ENCODE measurements at places on chromosomes 16 and 17. TPM values are rescaled to one million over a fixed set of nuclear protein-coding genes. Genes with fewer than 3 reads are reported as not detected.

DNA sequence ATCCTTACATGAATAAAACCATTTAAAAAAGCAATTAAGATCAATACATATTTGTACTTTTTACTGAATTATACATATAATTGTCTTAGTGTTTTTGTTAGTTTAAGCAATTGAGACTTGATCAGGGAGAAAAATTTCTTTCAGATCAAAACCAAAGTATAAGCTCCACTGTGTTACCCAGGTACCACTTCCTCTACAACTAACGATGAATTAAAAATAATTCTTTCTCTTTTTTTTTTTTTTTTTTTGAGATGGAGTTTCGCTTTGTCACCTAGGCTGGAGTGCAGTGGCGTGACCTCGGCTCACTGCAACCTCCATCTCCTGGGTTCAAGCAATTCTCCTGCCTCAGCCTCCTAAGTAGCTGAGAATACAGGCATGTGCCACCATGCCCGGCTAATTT, 6.8 kb downstream of the FBXO47 start:
- no peak overlapping the region for H3K27ac ChIP-seq
- peaks cover 13% of the 10 kb centered on the region for H3K4me1 ChIP-seq
- H3K4me3 ChIP-seq = no peak overlapping the region
- DNase-seq = no peak
- no peaks in the 10 kb centered on the region for H3K27me3 ChIP-seq

Gene TPSD1
- not detected for total RNA-seq

DNA sequence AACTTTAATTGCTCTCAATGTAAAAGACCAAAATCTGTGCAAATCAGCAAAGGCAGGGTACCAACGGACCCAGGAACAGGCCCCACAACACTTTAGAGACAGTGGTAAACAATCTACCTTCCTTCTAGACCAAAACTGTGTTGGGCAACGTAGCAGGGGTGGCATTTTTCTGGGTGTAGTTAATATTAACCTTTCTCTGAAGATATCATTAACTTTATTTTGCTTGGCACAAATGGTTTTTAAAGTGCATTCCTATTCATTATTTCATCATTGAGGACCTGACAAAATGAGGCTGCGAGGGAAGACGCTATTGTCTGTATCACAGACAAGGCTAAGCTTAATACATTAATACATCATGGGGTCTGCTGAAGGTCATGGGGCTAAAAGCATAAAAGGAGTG, 37.9 kb upstream of the TRAP1 start:
- no peaks in the 10 kb centered on the region for H3K27me3 ChIP-seq
- DNase-seq = no peak
- H3K4me3 ChIP-seq = no peak overlapping the region

DNA sequence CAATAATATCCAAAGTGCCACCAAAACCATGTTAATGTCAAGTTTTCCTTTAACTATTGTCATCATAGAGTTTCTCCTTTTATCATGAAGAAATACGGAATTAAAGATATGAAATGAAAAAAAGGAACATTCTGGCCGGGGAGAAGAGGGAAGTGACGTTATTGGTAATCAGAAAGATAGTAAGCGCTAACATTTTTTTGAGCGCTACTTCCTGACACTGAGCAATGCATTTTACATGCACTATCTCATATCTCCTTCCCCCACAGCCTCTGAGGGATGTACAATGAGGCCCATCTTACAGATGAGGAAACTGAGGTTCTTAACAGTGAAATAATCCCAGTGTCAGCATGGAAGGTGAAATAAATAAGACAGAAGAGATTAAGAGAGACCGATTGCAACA, 410.9 kb downstream of the SOX9 start:
- no peaks in the 10 kb centered on the region for H3K27me3 ChIP-seq
- no peaks in the 10 kb centered on the region for H3K4me1 ChIP-seq
- no peak overlapping the region for H3K4me3 ChIP-seq
- DNase-seq = no peak
- no peaks in the 10 kb centered on the region for H3K36me3 ChIP-seq
- H3K27ac ChIP-seq = no peak overlapping the region

GRCh38 chr17:46943218-46943500, 20.2 kb downstream of the GOSR2 start:
- H3K4me1 ChIP-seq = peaks cover 8% of the 10 kb centered on the region
- H3K4me3 ChIP-seq = no peak overlapping the region
- H3K36me3 ChIP-seq = peaks cover 29% of the 10 kb centered on the region

- H3K4me1 ChIP-seq = peaks cover 8% of the 10 kb centered on the region
- peak; percentile 72 for DNase-seq
- no peaks in the 10 kb centered on the region for H3K36me3 ChIP-seq
- peaks cover 8% of the 10 kb centered on the region for H3K27me3 ChIP-seq
These were observed 14.1 kb downstream of the CYGB start for GRCh38 chr17:76523084-76524037.

DNA sequence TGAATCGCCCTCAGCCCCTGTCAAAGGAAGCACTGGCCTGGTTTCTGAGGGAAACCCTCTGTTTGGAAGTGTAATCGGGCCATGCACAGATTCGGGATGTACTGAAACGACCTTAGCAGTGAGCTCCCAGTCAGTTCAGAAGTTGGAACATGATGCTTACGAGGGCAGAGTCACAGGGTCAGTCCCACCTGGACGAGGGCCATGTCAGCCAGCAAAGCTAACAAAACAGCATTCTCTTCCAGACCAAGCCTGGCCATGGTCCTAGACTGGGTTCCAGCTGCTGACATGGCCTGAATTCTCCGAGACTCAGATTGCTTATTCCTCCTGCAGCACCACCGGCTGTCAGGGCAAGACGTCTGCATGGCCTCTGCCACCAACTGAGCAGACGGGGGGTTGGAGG, 192.2 kb upstream of the WSCD1 start:
- H3K4me3 ChIP-seq = no peak overlapping the region
- H3K27ac ChIP-seq = no peak overlapping the region
- no peaks in the 10 kb centered on the region for H3K36me3 ChIP-seq
- H3K27me3 ChIP-seq = peaks cover 15% of the 10 kb centered on the region
- H3K4me1 ChIP-seq = no peaks in the 10 kb centered on the region

DNA sequence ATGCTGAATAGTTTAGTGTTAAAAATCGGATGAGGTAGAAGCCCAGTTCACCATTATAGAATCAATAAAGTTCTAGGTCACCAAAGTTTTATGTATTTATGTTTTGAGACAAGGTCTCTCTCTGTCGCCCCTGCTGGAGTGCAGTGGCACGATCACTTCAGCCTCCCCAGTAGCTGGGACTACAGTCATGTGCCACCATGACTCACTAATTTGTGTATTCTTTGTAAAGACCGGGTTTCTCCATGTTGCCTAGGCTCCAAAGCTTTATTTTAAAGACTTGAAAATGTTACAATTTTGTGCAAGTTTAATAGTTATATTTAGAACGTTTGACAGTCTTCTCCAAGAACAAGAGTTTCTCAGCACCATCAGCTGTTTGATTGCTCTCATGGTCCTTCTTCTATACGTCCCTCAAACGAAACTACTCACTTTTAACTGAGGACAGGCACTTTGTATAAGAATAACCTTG, 32.1 kb downstream of the NDE1 start:
- peaks cover 10% of the 10 kb centered on the region for H3K4me1 ChIP-seq
- H3K4me3 ChIP-seq = no peak overlapping the region

All from activated T-helper 2 cell treated with anti-CD3 and anti-CD28 coated beads, Interferon-gamma antibody, Interleukin-2, Interleukin-4, amounts not matched to agents 10 μg/mL and 5 μg/mL and 100 μg/mL, durations not matched to agents 14 hours and 24 hours and 36 hours (primary cell).